NCI-H1092 (cell line): ENCODE measurements at places on chromosomes 2 and 18.

DNA sequence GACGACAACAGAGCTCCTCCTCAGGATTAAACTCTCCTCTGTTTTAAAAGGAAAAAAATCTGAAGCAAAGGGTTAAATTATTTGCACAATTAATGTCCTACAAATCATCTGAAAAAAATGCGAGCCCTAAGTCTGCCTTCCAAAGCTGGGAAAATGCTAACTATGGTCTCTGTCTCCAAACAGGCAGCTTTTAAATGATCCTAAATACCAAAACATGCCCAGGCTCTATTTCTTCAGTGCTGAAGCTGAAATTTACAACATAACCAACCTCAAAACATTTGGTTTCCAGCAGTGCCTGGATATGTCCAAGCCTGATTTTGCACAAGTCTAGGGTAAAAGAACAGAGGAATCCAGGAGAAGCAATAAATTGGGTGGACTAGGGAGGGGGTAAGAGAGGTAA is 57.2 kb downstream of the LBH start:
- no peak for DNase-seq

- DNase-seq: no peak
Measured at GRCh38 chr2:113795405-113795920, 39.0 kb upstream of the SLC35F5 start.

DNA sequence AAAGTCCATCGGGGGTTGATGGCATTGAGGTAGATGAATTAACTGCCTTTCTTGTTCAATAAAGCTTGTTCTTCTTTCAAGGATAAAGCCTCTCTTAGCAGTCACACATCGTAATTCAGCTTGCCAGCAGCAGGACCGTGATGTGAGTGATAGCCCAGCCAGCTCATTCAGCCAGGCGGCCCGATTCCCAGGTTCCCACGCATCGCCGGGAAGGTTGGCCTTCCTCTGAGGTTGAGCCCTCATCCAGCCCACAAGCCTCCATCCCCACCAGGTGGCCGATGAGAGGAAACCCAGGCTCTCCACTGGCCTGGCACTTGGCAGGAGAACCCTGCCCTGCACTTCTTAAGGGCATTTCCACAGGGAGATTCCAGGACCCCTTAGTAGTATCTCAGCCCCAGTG is 4.7 kb downstream of the AGAP1 start:
- no peak for DNase-seq

DNA sequence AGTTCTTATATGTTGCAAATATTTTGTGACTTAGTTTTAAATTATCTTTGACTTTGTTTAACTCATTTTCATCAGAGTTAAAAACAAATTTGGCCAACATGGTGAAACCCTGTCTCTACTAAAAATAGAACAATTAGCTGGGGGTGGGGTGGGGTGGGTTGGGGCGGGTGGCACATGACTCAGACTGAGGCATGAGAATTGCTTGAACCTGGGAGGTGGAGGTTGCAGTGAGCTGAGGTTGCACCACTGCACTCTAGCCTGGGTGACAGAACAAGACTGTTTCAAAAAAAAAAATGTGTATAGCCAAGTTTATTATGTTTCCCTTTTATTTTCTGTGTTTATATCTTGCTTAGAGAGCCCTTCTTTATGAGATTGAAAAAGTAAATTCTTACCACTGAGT is 14.2 kb upstream of the LIPG start:
- no peak for DNase-seq

DNA sequence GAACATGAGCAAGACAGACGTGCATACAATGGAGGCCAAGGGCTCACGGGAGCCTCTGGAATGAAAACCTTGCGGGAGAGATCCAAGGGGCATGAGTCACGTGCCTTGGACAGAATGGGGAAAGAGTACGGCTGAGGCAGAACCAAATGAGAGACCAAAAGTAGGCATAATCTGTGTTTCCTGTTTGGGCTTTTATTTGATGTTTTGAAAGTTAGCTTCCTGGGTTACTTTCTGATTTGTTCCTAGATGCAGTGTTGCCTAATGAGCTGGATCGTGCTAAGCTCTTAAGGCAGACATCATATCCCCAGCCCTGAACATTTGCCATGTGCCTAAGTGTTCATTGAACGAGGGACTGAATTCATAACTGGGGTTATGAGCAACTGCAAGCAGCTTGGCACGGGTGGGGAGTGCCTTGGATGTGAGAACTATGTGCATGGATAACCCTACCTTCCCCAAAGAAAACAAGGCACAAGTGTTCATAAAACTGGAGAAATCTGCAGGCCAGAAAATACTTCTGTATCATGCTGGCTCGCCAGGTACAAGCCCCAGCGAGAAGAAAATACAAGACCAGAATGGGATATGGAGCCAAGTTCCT is 60.3 kb upstream of the RPL31 start:
- DNase-seq: no peak

- no peak for DNase-seq
Measured at GRCh38 chr2:27912512-27912911, 22.0 kb downstream of the BABAM2 start.

- no peak for DNase-seq
Measured at GRCh38 chr2:6934758-6935651, 17.8 kb downstream of the RNF144A start.

- DNase-seq: no peak
Measured at GRCh38 chr2:227846831-227847230, 24.6 kb upstream of the DAW1 start.

DNA sequence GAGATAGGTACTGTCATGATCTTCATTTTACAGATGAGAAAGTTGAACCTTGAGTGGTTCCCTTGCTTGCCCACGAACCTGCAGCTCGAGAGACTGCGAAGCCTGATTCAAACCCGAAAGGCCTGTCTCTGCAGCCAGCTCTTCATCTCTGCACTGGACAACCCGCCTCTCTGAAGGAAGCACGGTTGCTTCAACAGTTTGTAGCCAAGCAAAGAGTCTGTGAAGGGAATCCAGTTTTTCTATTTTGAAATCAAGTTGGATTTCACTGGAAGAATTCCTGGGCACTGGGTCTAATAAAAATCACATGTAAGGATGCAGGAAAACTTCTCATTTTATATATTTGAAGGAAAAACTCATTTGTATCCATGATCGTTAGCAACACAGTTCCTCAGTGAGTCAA is 21.3 kb upstream of the ICOS start:
- no peak for DNase-seq

DNA sequence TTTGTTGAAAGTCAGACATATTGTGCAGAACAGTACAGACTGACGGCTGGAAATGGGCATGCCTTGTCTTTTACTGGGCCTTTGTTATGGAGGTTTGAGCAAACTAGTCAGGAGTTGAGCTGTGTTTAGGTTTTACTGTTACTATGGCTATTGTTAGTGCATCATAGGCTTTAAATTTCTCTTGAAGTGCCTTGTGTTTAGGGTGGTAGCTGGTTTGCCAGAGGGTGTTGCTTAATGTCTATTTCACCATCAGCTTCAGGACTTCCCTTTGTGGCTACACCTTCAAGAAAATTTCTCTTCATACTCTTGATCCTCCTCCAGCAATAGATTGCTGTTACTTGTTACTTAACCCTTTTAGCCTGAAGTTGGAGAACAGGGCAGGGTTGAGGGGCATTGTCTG is 104.6 kb downstream of the CAPN13 start:
- no peak for DNase-seq

GRCh38 chr2:61165946-61166345 is 4.0 kb downstream of the C2orf74 start:
- DNase-seq: no peak

- no peak for DNase-seq
Measured at GRCh38 chr18:46471809-46472498, 185.1 kb downstream of the LOXHD1 start.

DNA sequence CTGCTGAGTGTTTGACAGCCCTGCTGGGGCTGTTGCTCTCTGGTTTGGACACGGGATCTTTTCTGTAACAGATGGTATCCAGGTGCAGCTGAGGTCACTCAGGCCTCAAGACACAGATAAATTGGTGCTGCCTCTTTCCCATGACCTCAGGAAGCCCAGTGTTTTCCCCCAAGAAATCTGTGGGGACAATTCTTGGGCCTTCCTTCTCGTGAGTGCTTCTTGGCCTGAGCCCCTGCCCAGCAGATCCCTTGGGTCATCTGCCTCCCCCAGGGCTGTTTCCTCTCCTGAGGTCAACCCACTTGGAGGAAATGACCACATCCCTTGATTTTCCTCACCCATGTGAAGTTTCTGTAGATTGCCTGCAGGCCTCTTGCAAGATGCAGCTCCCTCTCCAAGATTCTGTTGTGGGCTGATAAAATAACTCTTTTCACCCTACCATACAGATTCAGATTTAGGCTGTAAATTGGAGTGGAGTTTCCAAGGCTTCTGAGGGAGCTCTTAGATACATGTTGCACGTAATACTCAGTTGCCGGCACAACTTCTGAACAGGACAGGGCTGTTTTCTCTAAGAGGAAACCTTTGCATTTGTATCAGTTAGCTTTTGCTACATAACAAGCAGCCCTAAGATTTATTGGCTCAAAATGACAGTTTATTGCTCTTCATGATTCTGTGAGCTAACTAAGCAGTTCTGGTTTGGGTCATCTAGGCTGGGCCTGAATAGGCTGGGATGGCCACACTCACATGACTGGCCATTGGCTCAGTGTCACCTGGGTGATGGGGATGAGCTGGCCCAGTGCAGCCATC is 13.1 kb downstream of the ZAP70 start:
- no peak for DNase-seq

DNA sequence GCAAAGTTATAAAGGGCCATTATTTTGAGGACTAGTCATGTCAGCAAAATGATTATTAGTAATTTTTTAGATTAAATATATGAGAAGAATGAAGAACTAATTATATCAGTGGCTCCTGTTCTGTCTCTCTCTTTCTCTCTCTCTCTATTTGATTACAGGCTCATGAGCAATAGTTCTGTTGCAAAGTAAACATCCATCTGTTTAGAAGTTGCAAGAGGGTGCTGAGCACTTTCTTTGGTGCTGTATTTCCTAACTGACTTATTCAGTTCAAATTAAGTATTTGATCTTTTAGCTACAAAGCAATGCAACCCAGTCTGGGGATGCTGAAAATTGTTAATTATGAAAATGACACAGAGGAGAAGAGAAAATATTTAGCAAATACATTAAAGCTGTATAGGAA is 408.1 kb upstream of the UBE2E3 start:
- DNase-seq: no peak

- DNase-seq: no peak
Measured at GRCh38 chr2:76050196-76050595, 339.5 kb upstream of the GCFC2 start.

DNA sequence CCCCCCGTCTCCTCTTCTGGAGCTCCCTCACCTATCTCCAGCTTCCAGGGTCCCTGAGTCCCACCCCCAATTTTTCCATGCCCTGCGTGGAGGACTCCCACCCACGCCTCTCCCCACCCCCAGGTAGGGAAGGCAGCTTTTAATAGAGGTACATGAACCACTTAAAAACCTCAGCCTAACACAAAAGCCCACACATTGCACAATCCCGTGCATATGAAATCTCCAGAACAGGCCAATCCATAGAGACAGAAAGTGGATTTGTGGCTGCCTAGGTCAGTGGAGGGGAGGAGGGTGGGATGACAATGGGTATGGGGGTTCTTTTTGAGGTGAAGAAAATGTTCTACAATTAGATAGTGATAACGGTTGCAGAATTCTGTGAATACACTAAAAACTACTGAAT is 145.6 kb downstream of the CABLES1 start:
- no peak for DNase-seq

- DNase-seq: no peak
Measured at GRCh38 chr2:182066400-182067087, 80.9 kb downstream of the PPP1R1C start.

DNA sequence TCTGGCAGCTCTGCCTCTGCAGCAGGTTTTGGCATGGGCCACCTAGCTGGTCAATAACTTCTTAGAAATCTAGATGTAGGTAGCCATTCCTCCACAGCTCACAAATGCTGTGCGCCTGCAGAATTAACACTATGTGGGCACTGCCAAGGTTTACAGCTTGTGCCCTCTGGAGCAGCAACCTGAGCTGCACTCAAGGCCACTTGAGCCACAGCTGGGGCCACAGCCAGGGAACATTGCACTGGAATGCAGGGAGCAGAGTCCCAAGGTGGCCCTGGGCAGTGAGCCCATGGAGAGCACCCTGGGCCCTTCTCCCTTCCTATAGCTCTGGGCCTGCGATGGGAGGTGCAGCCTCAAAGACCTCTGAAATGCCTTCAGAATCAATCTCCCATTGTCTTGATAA is 365.3 kb downstream of the SATB2 start:
- DNase-seq: no peak

GRCh38 chr2:210169516-210170195 is 1.6 kb downstream of the KANSL1L start:
- DNase-seq: no peak

GRCh38 chr18:7413906-7414305 is 153.2 kb upstream of the PTPRM start:
- DNase-seq: no peak
